Stimulated activated CD4-positive, alpha-beta T cell treated with anti-CD3 and anti-CD28 coated beads, Interleukin-15, amount 100 ng/mL, for 48 hours (primary cell): ENCODE measurements at places on chromosomes 5 and 9.

GRCh38 chr5:8628521-8628920 lies 759.6 kb downstream of the MTRR start:
- DNase-seq: no peak

DNA sequence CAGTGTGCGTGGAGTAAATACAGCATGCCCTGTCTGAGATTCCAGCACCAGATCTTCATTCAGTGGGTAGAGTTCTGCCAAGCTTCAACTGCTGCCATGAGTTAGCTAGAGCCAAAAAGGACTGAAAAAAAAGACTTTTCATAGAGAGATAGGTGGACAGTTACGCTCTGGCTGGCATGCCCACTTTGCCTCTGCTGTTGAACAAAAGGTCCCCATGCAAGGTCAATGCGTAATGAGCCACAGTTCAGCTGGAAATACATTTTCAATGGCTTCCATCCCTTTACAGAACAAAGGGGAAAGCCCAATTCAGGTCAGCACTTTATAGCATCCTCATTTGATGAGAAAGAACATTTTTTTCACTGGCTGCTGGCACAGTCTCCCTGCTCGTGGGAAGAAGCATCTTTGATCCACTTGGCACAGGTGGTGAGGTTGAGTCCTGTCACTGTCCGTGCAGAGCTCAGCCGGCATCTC lies 86.9 kb upstream of the ERCC6L2 start:
- DNase-seq: no peak

DNA sequence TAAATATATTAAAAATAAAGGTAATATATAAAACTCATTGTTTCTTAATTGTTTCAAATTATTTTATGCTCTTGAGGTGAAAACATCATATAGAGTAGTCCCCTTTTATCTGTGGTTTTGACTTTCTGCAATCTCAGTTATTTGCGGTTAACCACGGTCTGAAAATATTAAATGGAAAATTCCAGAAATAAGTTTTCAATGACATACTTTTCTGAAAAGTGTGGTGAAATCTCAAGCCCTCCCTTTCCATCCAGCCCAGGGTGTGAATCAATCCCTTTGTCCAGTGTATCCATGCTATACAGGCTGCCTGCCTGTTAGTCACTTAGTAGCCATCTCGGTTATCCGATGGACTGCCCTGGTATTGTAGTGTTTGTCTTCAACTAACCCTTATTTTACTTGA lies 546.7 kb upstream of the DMAC1 start:
- DNase-seq: no peak

- peak; percentile 88 for DNase-seq
These were observed 6.1 kb downstream of the SUSD3 start for GRCh38 chr9:93064392-93065134.

- no peak for DNase-seq
These were observed 994 bp downstream of the POLE3 start for GRCh38 chr9:113409481-113409880.

- DNase-seq: no peak
These were observed 98.6 kb upstream of the ADAMTS19 start for GRCh38 chr5:129361441-129362025.

GRCh38 chr9:20479419-20480155 lies 142.7 kb downstream of the MLLT3 start:
- no peak for DNase-seq

DNA sequence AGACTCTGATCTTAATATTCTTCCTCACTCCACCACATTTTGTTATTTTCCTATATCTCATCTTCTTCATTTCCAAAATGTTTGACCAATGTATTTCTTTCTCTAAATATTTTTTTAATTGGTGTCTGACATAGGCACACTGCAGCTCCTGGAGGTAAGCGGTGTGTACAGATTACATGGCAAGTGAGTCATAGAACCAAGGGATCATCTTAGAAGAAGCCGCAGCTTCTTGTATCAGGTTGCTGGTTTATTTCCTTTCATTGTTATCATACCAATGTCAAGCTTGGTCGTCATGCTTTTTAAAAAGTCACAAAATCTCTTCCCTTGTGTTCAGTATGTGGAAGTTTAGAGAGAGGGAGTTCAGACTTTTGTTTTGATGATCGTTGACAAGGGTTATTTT lies 526.1 kb upstream of the CDH18 start:
- no peak for DNase-seq

GRCh38 chr5:177339107-177339638 lies 12.3 kb downstream of the LMAN2 start:
- no peak for DNase-seq

DNA sequence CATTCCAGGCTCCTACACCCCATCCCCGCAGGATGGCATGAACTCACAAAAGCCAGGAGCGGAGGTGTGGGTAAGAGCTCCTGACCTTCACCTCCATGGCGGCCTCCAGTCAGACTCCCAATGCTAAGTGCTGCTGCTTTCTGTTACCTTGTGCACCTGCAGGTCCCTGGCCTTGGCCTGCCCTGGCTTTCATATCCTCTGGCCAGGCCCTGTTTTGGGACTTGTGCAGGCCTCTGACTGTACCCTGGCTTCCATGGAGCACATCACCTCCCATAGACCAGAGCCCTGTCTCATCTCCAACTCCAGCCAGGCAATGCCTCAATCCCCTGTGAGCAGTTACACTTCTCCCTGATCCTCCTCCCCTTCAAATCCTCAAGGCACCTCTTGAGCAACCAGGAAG lies 124.5 kb downstream of the MED10 start:
- no peak for DNase-seq

DNA sequence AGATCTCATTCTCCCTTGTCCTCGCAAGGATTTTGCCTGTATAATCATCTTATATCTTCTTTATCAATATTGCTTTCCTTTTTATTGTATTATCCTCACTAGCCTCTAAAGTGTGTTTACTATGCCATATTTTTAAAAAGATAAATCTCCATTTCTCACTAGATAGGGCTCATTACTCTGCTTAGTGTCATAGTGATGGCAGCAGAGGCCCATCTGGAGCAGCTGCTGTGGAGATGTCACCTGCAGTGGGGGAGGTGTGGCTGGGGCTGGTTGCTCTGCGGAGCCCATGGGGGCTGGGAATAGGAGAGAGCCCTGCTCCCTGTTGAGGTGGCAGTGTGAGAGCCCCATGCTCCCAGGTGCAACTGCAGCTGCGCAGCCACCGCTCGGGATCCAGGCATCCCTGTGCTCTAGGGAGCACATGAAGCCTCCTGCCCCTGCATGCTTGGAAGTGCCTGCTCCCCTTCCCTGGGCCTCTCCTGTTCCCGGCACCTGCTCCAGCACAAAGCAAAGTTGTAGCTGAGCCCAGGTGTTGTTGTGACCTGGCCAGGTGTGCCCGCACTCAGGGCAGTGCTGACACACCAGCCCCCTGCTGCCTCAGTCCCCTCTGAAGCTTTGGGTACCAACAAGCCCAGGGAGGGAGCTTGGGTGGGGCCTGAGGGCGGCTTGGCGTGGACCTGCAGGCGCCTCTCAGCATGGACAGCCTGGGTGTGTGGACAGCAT lies 144.6 kb upstream of the MRPS30 start:
- DNase-seq: no peak

GRCh38 chr9:87324613-87325194 lies 173.0 kb upstream of the DAPK1 start:
- no peak for DNase-seq

DNA sequence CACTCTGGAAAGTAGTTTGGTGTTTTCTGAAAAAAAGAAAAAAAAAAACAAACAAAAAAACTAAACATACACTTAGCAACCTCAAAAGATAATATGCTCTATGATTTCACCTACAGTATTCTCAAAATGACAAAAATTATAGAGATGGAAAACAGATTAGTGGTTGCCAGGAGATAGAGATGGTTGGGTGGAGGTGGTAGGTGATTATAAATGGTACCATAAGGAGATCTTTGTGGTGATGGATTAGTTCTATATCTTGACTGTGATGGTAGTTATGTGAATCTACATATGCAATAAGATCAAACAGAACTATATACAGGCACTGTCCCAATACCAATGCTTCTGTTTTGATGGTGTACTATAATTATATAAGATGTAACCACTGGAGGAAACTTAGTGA lies 32.0 kb downstream of the PTBP3 start:
- DNase-seq: no peak

DNA sequence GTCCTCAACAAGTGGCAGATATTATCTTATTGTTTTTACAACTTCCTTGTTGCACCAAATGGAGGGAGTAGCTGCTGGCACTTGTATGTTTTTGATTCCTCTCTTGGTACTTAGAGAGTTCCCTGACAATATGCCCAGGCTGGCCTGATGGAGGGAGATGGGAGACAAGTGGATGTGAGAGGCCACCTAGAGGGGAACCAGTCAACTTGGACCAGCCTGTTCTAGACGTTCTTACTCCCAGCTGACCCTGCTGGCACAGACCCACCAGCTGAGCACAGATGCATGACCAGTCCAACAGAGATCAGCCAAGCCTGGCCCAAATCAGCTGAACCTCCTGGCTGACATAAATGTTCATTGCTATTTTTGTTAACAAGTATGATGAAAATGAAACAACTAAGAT lies 60.9 kb upstream of the GDNF start:
- DNase-seq: no peak

DNA sequence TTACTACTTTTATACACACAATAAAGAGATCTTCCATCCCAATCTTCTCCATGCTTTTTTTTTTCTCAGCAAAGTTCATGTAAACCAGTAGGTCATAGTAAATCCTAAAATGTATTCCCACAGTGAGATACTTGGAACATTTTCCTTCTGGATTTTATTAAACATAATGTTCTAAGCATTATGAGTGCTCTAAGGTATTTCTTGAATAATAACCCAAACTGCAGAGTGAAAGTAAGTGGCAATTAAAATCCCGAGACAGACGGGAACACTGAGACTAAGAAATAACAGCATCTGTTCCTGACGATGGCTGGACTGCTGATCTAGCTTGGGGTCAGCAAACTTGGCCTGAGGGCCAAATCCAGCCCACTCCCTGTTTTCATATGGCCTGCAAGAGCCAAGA lies 359.8 kb downstream of the ARL15 start:
- no peak for DNase-seq

DNA sequence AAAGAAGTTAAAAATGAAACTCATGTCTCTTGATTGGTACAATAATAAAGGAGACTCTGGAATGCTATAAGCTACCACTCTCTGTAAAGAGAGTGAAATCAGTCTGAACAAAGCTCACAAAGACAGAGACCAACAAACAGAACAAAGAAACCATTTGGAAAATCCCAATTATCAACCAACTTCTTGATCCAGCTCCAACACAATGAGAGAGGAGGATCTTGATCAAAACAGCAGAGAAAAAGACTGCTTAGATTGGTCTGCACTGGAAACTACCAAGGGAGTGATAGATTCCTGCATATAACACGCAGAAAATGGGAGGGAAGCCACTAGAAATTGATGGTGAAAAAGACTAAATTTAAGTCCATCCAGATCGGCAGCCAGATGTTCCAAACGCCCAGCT lies 23.1 kb upstream of the RNF38 start:
- no peak for DNase-seq

DNA sequence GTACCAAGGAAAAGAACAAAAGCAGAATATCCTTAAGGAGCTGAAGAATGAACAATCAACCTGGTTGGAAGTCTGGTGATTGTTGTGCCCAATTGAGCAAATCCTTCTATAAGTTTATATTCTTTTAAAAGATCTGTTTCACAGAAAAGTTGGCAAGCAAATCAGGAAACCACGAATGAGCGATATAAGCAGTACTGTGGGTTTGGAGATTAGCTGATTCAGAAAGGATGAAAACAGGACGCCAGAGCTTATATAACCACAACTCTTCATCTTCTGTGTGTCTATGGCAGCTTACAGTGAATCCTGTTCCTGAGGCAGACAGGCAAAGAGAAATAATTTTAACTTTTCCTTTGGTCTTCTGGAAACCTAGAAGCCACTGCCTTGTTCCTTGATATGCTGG lies 61.7 kb downstream of the SLC38A9 start:
- no peak for DNase-seq

DNA sequence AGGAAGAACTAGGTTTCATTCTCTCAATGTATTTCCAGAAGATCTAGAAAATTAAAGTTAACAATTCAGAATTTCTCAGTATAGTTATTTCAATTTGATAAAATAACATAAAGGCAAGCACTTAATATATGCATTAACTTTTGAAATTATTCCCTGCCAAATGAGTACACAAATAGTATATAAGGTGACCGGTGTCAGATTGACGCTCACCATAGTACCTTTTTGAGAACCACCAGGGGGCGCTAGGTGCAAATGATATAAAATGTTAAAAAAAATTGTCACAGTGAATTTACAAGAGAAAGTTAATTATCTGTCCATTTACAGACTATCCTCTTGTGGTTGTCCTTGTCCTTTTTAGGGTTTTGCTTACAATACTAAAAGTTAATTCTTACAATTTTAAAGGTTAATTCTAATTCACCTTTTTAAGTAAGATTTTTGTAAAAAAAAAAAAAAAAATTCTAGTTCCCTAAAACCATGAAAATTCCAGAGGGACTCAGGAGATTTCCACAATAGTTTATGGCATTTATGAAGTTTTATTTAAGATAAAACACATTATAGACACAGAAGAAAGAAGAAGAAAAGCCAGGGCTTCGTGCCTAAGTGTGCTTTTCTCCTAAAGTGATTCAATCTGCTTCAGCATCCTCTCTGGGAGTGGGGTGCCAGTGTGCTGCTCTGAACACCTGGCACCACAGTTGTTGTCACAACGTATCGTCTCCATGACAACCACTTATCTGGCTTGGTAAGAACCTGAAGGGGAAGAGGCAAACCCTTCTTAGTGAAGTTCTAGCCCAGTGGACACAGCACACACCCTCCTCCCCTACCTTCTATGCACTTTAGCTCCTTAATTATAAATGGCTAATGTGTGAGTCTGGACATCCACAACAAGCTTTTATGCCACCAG lies 1.7 kb downstream of the ADAMTS16 start:
- peak; percentile 12 for DNase-seq

GRCh38 chr9:125416517-125416916 lies 154.9 kb downstream of the GAPVD1 start:
- DNase-seq: no peak

DNA sequence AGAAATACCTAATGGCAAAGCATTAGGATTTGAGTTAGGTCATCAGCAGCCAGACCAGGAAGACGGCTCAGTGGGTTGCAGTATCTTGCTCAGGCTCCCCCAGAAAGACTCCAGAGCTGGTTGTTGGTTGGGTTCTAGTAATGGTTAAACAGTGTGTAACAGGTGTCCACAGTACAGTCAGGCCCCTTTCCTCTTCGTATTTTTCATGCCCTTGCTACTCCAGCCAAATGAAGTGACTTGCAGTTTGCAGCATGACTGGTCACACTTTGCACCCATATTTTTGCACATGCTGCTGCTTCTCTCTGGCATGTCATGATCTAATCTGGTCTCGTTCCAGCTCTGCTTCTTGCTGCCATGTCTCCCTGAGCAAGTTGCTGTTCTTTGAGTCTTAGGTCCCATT lies 60.6 kb upstream of the TRPC7 start:
- DNase-seq: no peak

- DNase-seq: no peak
These were observed 23.6 kb upstream of the KCNIP1 start for GRCh38 chr5:170480260-170480659.

- no peak for DNase-seq
These were observed 17.5 kb upstream of the MSMP start for GRCh38 chr9:35771534-35771933.
